ENCODE measurements at places on chromosomes 16 and 17.

DNA sequence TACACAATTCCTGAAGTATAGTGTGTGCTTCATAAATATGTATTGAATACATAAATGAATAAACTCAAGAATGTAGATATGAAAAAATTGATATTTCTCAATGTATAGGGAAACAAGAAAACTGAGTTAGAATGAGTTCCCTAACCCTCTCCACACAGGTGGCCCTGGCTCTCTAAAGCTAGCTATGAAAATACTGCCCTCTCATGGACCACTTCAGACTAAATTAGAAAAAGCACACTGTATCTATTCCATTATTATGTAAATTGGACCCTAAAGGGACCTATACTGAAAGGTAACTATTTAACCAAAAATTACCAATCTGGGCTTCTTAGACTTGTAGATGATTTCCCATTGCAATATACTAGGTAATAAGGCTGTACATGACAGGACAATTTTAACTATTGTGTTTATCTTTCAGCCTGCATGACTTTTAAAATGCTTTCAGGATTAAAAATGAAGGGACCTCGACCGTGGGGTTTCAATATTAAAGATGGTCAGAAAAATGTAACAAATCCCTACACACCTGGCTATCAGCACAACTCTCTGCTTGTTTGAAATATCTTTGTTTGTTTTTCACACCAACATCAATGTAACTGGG is 672.5 kb upstream of the KIF2B start:
- no peak for DNase-seq

GRCh38 chr16:14449790-14450480 is 180.1 kb downstream of the PARN start:
- DNase-seq: no peak

DNA sequence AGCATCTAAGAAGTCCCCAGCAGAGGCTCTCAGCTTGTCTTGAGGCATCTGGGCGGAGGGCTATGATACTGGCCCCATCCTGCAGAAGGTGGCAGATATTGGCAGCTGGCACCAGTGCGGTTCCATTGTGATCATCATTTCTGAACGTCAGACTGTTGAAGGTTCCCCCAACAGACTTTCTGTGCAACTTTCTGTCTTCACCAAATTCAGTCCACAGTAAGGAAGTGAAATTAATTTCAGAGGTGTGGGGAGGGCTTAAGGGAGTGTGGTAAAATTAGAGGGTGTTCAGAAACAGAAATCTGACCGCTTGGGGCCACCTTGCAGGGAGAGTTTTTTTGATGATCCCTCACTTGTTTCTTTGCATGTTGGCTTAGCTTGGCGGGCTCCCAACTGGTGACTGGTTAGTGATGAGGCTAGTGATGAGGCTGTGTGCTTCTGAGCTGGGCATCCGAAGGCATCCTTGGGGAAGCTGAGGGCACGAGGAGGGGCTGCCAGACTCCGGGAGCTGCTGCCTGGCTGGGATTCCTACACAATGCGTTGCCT is at the start of gene CIITA:
Gene CIITA (plus strand): TSS at position 404 of the 543 bp plus-strand sequence. CDS start 129 bp downstream, at position 533.
- DNase-seq: no peak

DNA sequence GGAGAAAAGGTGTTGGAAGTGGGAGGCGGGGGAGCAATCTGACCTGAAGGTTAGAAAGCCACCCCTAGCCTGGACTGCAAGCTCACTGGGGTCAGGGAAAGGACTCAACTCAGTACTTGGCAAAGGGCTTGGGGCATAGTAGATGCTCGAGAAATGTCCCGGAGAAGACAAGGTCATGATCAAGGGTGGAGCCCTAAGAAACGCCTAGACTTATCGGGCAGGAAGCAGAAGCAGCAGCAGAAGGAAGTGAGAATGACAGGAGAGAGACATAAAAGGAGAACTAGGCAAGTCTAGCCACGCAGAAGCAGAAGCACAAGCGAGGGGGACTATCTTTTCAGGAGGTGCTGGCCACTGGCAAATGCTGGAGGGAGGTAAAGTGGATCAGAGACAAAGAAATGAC is 10.2 kb downstream of the COTL1 start:
- DNase-seq: no peak

DNA sequence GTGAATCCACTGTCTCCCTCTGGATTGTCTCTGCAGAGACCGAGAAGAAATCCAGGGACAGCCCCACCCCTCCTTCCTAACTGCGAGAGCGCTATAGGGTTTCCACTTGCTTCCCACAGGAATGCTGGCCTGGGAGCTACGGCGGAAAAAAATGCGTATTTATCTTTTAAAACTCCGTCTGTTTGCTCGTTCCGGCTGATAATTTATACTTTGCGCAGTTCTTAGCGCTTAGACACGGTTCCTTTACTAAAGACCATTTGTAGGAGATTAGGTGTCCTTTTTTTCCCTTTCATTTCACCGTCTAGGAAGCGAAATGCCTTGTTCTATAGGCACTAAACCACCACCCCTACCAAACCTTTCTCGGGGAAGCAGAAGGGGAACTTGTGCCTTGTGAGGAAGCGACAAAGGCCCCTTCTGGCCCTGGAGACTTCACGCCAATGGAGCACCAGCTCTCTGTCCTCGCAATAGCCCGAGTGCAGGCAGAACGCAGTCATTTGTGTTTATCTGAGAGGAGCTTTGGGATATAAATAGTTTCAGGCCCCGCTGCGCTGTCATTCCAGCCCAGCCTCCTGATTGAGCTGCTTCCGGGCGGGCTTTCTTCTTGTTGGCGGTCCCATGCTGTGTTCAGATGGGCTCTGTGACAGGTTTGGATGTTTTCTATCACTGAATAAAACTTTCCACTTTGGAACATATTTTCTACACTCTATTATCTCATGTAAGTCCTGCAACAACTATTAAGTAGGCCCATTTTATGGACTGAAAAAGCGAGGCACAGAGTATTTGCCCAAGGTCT is 791 bp upstream of the SUPT4H1 start:
- no peak for DNase-seq

DNA sequence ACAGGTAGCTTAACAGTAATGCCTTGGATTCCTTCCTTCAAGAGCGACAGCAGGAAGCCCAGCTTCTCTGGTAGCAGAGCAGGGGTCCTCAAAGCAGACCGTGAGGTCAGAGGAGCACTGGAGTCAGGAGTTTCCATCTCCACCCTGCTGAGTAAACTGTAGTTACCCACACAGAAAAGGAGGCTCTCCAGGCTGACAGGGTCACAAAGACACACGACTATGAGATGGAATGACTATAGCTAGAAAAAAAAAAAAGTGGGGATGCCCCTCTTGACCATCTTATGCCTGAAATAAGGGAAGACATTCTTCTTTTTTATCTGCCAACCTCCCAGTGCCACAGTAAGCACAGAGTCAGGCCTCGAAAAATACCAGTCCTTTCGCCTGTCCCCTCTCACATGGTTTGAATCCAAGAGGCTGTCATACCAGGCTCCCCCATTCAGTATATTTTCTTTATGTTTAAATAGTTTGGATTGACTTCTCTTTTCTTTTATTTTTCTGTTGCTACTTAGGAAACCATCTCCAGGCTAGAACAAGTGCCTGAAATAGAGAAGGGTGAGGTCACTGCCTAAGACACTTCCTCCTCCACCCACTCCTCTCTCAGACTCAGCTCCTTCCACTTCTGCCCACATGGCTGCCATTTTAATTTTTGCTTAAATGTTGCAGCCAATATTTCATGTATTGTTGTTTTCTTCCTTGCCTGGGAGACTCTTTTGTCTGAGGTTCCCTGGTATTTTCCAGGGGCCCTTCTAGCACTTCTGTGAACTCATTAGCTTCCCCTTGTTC is 707.4 kb downstream of the MAF start:
- no peak for DNase-seq

GRCh38 chr17:69223809-69224208 is 4.8 kb downstream of the ABCA10 start:
- DNase-seq: no peak

GRCh38 chr16:10982465-10983150 is 38.2 kb downstream of the CLEC16A start:
- no peak for DNase-seq

DNA sequence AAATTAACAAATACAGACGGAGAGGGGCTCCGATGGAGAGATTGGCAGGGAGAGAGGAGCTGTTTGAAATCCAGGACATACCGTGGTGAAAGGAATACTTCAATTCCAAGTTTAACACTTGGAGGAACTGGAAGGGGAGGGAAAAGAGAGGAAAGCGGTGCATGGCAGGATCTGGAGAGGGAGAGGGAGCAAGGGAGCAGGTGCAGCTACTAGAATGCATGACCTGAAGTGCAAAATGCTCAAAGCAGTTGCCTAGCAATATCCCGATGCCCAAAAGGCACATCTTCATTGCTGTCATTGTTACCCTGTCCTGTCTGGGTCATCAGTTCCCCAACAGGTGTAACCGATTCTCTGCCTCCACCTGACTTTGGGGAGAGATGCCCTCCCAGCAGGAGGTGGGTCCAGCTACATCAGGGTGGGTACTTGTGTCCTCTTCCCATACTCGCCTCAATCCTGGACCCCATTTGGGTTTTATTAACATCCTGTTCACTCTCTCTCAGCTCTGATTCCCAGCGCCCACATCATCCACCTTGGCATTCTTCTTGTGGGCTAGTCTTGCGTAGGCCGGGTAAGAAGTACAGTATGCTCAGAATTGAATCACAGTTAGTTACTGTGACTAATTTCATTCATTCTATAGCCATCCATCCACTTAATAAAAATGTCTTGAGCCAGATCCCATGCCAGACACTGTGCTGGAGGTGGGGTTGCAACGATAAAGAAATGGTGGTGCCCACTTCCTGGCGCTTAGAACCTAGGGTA is 37.4 kb upstream of the EMP2 start:
- DNase-seq: no peak

GRCh38 chr17:76704805-76705204 is 6.0 kb downstream of the MXRA7 start:
- no peak for DNase-seq

DNA sequence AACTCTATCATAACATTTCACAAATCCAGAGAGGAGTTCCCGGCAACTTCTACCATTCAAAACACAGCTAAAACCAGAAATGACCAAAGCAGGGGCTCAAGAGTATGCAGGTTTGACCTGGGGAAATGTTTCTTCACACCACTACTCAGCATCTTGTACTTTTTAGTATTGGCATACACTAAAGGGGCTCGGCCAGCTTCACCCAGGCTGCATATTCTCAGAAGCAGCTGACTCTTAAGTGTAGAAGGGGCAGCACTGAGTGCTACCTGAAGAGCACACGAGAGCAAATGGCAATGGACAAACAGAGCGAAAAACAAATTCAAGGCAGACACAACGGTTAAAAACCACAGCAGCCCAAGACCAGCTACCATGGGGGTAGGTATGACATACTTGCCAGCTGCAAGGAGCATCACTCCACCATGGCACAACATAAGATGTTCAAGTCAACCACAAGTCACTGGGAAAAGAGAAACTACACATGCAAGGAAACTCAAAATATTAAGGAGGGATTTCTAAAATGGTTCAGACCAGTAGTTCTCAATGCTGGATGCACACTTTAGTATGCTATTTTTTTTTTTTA is 34.4 kb downstream of the N4BP1 start:
- no peak for DNase-seq

DNA sequence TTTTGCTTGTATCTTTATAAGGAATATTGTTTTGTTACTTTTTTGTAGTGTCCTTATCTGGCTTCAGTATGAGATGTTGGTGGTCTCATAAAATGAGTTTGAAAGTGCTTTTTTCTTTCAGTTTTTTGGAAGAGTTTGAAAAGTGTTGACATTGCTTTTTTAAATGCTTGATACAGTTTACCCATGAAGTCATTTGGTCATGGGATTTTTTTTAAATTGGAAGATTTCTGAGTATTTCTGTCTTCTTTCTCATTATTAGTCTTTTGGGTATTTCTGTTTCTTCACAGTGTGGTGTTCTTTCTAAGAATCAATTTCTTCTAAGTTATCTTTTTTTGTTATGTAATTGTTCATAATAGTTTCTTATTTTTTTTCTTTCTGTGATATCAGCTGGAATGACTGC is 15.1 kb downstream of the ZNF267 start:
- no peak for DNase-seq

DNA sequence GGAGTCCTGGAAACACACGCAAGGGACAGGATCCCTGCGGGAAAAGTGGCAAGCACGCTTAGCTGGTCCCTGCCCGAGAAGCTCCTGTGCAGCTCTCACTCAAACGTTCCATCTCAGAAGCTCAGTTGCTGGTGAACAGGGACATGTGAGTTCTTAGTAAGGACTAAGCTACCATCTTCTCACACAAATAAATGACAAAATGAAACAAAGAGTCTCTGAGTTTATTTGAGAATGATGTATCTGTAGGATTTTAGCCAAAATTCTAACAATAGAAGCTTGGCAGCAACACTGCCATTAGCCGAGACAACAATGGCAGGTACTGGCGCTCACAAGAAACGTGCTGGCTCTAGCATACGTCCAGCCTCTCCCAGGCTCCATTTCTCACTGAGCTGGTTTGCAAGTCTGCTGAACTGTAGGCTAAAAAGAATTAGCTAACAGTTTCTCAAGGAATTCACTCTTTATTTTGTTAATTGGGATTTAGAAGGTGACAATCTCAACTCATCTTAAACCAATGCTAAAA is 90.2 kb downstream of the VPS53 start:
- DNase-seq: no peak

DNA sequence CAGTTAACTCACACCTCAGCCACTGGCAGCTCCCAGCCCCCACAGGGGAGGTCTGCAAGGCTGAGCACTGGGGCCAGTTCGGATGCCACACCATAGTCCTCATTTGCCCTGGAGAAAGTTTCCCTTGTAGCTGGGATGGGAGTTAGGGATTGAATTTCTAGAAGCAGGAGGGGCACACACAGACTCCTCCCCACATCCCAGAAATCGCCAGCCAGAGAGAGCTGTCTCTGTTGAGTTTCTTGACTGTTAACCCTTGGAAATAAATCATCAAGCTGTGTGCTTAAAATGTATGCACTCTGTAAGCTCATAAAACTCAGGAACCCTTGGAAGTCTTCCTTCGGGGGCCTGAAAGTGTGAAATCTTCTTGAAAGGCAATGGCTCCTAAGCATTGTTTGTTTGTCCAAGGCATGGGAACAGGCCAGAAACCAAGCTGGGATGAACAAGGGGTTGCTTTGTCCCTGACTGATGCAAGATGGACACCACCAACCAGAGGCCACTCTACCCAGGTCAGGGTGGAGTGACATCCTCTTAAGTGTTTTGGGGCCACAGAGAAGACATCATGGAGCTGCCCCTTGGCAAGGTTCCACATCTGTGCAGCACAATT is 394 bp upstream of the PRM3 start:
- no peak for DNase-seq

DNA sequence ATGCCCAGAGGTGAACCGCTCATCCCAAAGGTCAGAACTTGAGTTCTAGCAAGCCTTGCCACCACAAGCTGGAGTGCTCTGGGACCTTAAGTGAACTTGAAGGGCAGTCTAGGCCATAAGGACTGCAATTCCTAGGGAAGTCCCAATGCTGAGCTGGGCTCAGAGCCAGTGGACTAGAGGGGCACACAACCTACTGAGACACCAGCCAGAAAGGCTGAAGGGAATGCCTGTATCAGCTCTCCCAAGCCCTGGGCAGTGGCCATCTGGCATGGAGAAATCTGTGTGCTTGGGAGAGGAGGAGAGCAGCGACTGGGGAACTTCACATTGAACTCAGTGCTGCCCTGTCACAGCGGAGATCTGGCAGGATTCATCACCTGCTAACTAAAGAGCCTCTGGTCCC is 201.3 kb downstream of the CEP112 start:
- DNase-seq: no peak

- no peak for DNase-seq
Observed at GRCh38 chr17:48490451-48490892, 40.3 kb downstream of the HOXB1 start.
